ENCODE measurements at places on chromosomes 16 and 17. TPM values are rescaled to one million over a fixed set of nuclear protein-coding genes. Genes with fewer than 3 reads are reported as not detected.
A peak's percentile ranks its signal among the peaks of the same experiment; 100 is the strongest.

The RHBDF1 gene
- 55.4 TPM for total RNA-seq

- no peaks in the 10 kb centered on the region for H3K27me3 ChIP-seq
- no peak overlapping the region for H3K27ac ChIP-seq
- H3K4me1 ChIP-seq, result no peaks in the 10 kb centered on the region
- no peak for DNase-seq
These were observed 18.2 kb upstream of the HS3ST3B1 start for GRCh38 chr17:14282726-14283125.

- H3K36me3 ChIP-seq, result no peaks in the 10 kb centered on the region
- no peak overlapping the region for H3K27ac ChIP-seq
- H3K4me3 ChIP-seq, result no peak overlapping the region
- H3K4me1 ChIP-seq, result no peaks in the 10 kb centered on the region
- no peak for DNase-seq
These were observed 7.9 kb downstream of the UNC119 start for GRCh38 chr17:28544402-28545140.

DNA sequence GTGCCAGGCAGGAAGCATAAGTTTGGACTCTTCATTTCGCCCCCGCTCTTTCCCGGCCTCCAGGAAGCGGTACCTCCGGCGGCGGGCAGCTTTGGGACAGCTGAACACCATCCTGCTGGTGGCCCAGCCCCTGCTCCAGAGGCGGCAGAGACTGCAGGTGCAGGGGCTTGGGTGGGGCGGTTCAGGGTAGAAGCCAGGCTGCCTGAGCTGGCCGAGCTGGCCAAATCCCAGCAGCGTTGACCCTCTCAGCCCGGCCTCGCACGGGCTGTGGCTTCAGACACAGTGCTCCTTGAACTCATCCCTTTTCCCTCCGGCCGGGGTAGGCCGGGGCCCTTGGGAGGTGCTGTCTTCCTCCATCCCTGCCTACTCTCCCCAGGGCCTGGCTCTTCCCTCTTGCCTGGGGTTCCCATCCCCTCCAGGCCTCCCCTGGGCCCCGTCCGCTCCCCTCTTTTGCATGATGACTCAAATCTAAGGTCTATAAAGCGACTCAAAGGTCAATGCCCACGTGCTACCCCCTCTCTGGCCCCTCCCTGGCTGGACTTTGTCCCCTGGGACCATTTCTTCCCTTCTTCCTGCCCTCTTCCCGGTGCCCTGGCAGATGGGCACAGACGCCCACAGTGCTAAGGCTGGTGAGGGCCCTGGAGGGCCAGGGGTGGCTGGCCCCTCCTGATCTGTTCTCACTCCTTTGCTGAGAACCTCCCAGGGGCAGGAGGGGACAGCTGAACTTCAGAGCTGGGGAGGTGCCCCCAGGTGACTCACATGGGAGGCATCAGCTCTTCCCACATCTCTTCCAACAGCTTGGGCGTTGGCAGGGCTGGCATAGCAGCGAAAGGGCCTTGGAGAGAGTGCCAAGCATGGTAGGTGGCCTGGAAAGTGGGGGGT is 22.7 kb downstream of the MYO15B start:
- H3K4me3 ChIP-seq, result no peak overlapping the region
- H3K27ac ChIP-seq, result no peak overlapping the region
- no peaks in the 10 kb centered on the region for H3K4me1 ChIP-seq
- no peaks in the 10 kb centered on the region for H3K27me3 ChIP-seq

The MTSS2 gene
- total RNA-seq, result 42.4 TPM

DNA sequence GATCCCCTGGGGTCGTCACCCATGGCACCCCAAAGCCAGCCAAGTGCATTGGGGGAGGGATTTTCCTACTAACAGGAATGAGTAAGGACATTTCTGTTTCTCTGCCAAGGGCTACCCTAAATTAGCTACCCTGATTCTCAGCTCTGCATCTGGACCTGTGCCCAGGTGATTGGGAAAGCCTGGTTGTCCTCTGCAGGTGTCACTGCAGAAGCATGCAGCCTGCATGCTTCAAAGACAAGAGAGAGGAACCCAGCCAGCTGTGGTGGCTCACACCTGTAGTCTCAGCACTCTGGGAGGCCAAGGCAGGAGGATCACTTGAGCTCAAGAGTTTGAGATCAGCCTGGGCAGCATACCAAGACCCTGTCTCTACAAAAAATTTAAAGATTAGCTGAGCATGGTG is 19.6 kb downstream of the BEAN1 start:
- no peaks in the 10 kb centered on the region for H3K4me1 ChIP-seq
- no peak overlapping the region for H3K27ac ChIP-seq
- H3K27me3 ChIP-seq, result no peaks in the 10 kb centered on the region
- H3K36me3 ChIP-seq, result no peaks in the 10 kb centered on the region
- no peak overlapping the region for H3K4me3 ChIP-seq

- H3K27ac ChIP-seq, result no peak overlapping the region
- DNase-seq, result no peak
- H3K36me3 ChIP-seq, result no peaks in the 10 kb centered on the region
- H3K27me3 ChIP-seq, result no peaks in the 10 kb centered on the region
These were observed 87.4 kb upstream of the LHX1 start for GRCh38 chr17:36849871-36850348.

- H3K27me3 ChIP-seq, result no peaks in the 10 kb centered on the region
- no peaks in the 10 kb centered on the region for H3K4me1 ChIP-seq
- peaks cover 10% of the 10 kb centered on the region for H3K36me3 ChIP-seq
These were observed 21.5 kb downstream of the DCAKD start for GRCh38 chr17:45029758-45030423.

DNA sequence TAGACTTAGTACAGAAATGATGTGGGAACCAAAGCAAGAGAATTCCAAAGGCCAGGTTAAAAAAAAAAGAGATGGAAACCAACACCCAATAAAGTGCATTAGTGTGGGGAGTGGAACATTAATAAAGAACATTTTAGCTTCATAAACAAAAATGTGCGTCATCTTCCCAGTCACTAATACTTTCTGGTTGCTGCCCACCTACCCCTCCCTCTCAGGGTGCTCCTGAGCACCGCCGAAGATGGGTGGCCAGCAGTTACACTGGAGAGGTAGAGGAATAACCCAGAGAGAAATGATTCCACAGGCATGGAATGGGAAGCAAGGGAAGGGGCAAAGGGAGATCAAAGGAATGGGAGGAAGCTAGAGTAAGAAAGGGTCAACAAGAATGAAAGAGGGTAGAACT is 6.0 kb upstream of the CHD3 start:
- peaks cover 10% of the 10 kb centered on the region for H3K4me1 ChIP-seq
- no peak for DNase-seq
- H3K27me3 ChIP-seq, result no peaks in the 10 kb centered on the region
- peak overlapping the region; percentile 97 for H3K27ac ChIP-seq
- H3K4me3 ChIP-seq, result no peak overlapping the region

GRCh38 chr16:16147316-16147999 is 75.8 kb downstream of the ABCC6 start:
- no peaks in the 10 kb centered on the region for H3K36me3 ChIP-seq
- H3K27ac ChIP-seq, result no peak overlapping the region
- no peak for DNase-seq
- H3K27me3 ChIP-seq, result no peaks in the 10 kb centered on the region

GRCh38 chr17:35218915-35219314 is 24.0 kb upstream of the SLFN5 start:
- H3K36me3 ChIP-seq, result no peaks in the 10 kb centered on the region
- H3K4me1 ChIP-seq, result no peaks in the 10 kb centered on the region
- H3K27me3 ChIP-seq, result no peaks in the 10 kb centered on the region
- no peak for DNase-seq

- no peak overlapping the region for H3K4me3 ChIP-seq
- no peaks in the 10 kb centered on the region for H3K36me3 ChIP-seq
- H3K27ac ChIP-seq, result no peak overlapping the region
- peaks cover 2% of the 10 kb centered on the region for H3K4me1 ChIP-seq
These were observed 10.2 kb downstream of the ATP2C2 start for GRCh38 chr16:84378567-84378966.

The LITAFD gene
- total RNA-seq, result not detected

The MEFV gene
- 0.77 TPM for total RNA-seq

DNA sequence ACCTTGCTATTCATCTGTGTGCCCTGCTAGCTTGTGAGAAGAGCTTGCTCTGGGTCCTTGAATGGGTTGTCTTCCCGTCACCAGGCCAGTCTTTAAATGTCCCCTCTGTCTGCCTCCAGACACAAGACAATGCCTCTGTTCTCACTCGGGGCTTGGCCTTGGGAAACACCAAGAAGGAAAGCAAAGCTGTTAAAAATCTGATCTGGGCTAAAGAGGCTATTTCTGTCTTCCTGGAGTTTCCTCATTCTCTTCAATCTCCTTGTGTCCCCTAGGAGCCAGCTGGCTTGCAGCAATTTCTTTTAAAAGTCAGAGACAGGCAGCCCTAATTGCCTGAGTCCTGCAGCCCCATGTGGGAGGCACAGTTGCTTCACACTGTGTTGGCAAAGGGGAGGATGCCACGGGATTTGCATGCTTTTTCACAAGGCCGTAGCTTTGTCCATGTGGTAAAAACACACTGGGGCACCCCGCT is 2.5 kb downstream of the DNAI2 start:
- no peak overlapping the region for H3K27ac ChIP-seq
- H3K4me1 ChIP-seq, result no peaks in the 10 kb centered on the region
- no peak overlapping the region for H3K4me3 ChIP-seq
- DNase-seq, result no peak
- no peaks in the 10 kb centered on the region for H3K27me3 ChIP-seq

The KRT39 gene
- total RNA-seq, result not detected

The CCDC154 gene
- 5.7 TPM for total RNA-seq

DNA sequence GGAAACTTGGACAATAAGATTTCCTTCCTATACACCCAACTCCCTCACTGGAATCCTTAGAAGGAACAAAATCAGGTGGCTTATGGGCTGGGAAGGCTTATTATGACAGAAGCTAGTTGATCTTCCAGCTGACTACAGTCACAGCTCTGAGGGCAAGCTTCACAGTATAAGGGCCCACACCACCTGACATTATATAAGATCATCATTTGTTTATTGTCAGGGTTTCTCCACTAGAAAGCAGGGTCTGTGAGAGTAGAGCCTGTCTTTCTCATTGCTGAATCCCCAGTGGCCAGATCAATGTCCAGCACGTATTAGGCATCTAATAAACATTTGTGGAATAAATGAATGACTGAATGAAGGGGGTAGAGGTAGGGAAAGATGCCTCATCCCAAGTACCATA is 57.8 kb upstream of the PHOSPHO1 start:
- no peaks in the 10 kb centered on the region for H3K27me3 ChIP-seq
- no peaks in the 10 kb centered on the region for H3K36me3 ChIP-seq
- no peak overlapping the region for H3K4me3 ChIP-seq
- no peak overlapping the region for H3K27ac ChIP-seq
- DNase-seq, result no peak

DNA sequence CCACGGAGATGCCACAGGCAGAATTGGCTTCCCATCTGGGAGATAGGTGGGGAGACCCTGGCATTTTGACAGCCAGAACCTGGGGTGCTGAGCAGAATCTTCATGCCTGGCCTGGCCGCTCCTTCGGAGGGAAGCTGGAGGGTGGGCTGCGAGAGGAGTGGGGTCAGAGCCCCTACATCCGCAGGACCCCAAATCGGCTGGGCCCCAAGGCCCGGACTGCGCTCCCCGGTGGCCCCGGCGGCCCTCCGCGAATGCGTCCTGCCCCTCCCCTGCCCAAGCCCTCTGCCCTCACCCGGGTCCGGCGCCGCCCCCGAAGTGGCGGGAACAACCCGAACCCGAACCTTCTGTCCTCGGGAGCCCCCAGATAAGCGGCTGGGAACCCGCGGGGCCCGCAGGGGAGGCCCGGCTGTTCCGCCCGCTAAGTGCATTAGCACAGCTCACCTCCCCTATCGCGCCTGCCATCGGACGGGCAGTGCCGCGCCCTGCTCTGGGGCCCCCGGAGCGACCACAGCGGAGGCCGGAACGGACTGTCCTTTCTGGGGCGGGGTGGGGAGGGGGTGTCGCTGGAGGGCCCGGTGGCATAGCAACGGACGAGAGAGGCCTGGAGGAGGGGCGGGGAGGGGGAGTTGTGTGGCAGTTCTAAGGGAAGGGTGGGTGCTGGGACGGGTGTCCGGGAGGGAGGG is 850 bp upstream of the PNMT start:
- no peak for DNase-seq
- H3K4me1 ChIP-seq, result peaks cover 8% of the 10 kb centered on the region
- H3K4me3 ChIP-seq, result no peak overlapping the region
- H3K36me3 ChIP-seq, result no peaks in the 10 kb centered on the region

DNA sequence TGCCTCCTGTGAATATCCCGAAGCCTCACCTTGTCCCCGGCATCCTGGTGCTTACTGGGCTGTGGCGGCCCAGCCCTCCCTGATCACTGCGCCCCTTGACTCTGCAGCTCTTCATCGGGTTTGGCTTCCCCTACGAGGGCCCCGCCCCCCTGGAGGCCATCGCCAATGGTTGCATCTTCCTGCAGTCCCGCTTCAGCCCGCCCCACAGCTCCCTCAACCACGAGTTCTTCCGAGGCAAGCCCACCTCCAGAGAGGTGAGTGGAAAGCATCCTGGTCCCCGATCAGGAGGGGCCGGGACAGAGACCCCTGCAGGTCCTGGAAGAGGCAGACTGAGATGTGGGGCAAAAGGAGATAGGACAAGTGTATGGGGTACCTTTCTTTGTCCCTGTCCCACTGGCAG is 72.1 kb downstream of the MGAT5B start:
- no peak for DNase-seq
- no peak overlapping the region for H3K27ac ChIP-seq
- H3K36me3 ChIP-seq, result no peaks in the 10 kb centered on the region
- H3K27me3 ChIP-seq, result peaks cover 3% of the 10 kb centered on the region

DNA sequence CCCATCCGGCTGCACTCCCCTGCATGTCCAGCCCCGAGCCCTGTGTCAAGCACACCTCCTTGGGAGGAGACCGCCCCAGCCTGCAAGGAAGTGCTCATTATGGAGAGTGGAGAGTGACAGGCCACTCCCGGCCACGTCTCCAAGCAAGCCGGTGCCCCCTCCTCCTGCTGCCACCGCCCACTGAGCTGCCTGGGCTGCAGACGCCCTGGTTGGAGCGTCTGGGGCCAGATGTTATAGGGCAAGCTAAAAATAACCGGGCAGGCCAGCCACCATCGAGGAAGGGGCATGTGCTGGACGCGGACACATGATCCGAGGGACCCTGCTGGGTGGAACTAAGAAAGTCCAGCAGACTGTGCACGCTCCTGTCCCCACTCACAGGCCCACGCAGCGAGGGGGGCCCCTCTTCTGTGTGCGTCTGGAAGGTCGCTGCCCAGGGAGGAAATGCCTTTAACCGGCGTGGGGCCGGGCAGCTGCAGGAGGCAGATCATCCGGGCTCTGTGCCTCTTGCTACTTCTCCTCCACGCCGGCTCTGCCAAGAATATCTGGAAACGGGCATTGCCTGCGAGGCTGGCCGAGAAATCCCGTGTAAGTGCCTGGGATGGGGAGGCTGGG is at the start of gene WFDC1:
Gene WFDC1 (plus strand): TSS at position 348 of the 612 bp plus-strand sequence. CDS start 94 bp downstream, at position 442.
- no peak within 1 kb of the TSS for H3K4me3 ChIP-seq
- no peak for DNase-seq
- no peaks in the 10 kb centered on the region for H3K36me3 ChIP-seq
- H3K27me3 ChIP-seq, result no peaks in the 10 kb centered on the region
- H3K27ac ChIP-seq, result peak within 1 kb of the TSS; percentile 72

Data from prostate gland (tissue), 2 donors.